Activated CD4-positive, alpha-beta T cell treated with anti-CD3 and anti-CD28 coated beads, Interleukin-2, amount 50 U/mL, for 48 hours (primary cell): ENCODE measurements at places on chromosomes 5 and 9.

GRCh38 chr9:38033941-38034340 is 35.1 kb downstream of the SHB start:
- no peak for DNase-seq

DNA sequence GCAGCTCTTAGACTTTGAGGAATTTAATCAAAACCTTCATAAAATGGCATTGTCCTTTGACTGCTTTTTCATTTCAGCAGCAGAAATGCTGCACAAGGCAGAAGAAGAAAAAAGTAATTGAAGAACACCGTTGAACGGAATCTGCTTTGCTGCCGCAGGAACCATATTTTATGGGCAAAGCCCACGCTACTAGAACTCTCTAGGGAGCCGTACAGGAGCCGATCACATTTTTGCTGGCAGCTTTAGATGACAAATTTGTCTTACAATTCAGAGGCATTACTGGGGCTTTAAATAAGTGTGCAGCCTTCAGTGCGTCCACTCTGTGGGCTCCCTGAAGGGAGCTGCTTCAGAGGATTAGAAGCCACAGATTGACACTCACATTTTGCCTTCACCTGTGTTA is 5.4 kb downstream of the CFAP90 start:
- DNase-seq = no peak

- no peak for DNase-seq
These were observed 49.8 kb upstream of the IFNK start for GRCh38 chr9:27474305-27474704.

DNA sequence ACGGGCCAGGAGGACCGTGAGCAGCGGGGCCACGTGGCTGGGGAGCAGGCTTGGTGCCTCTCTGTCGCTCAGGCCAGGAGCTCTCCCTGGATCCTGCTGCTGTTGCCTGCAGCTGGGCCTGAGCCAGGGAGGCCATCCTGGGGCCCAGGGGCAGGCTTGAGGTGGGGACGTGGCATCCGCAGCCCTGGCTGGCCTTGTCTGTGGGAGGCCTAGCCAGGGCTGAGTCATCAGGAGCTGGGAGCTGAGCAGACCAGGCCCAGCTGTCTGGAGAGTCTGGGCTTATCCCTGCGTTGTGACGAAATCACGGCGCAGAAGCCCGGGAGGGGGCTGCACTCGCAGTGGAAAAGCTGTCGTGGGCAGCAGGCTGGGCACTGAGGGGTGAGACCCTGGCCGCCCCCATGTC is 138.8 kb upstream of the COL5A1 start:
- DNase-seq = no peak

- no peak for DNase-seq
These were observed 7.5 kb upstream of the ERAP2 start for GRCh38 chr5:96868603-96869371.

DNA sequence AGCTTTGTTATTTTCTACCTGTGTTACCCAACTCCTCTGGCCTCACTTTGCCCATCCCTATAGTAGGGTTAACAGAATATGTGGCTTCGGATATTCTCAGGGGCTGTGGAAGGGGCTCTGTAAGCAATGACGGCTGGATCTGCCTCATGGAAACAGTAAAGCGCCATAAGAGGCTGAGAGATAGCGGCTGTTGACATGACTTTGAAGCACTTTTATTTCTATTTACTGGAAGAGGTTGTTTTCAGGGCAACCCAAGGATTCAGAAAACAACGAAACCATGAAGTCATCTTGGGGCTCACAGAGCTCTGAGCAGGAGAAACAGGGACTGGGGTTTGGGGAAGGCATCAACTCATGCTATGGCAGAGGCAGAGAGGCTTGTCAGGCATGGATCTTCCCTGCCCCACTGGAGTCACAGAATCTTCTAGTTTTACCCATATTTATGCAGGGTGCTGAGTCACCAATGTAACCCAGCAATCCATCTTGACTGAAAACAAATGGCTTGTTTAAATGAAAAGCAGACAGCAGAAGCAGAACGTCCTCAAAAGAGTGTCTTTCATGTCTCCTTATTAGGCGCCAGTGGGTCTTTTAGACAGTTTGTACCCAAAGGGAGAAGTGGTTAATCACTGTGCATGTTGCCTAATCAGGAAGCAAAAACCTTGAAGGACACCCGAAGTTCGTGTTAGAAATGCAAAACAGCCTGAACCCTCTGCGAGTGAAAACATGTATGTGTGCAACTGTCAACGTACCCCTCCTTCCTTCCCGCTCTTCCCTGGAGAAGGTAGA is 113.0 kb downstream of the COL23A1 start:
- DNase-seq = no peak

GRCh38 chr5:103234239-103234975 is 24.2 kb upstream of the MACIR start:
- DNase-seq = no peak

DNA sequence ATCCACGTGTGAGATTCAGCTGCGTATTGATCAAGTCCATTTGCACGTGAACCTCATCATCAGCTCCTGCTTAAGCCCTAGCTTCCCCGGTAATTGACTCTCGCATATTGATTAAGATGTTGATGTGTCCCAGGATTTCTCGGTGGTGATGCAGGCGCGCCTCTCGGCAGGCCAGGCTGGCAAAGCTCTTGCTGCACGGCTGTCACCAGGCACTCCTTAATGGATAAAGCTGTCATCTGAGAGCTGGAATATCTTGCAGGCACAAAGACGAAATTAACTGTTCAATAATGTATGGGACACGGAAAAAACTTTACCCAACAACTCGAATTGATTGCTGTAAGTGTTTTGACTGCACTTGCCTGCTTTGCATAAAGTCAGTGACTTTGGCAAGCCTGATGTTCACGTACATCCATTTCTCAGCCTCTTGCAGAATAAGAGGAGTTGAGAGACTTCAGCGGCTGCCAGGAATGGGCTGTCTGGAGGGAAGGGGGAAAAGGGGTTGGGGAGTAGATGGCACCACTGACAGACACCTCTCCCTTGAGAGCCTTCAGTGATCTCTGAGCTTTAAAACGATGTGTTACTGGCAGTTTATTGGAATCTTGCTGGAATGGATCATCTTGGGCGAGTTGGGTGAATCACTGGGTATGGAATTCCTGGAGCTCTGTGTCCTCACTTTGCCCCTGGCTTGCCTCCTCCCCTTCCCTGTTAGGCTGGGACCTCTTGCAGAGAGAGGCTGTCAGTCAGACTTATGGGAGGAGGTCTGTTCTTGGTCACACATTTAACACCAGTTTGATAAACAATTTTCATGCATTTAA is 650.3 kb downstream of the CCDC171 start:
- no peak for DNase-seq

- no peak for DNase-seq
These were observed 53.8 kb downstream of the SREK1 start for GRCh38 chr5:66197764-66198405.

- peak; percentile 51 for DNase-seq
These were observed 2.2 kb upstream of the ERAP1 start for GRCh38 chr5:96809921-96810320.

- no peak for DNase-seq
These were observed at the start of gene WNT8A for GRCh38 chr5:138083702-138084101. TSS of gene WNT8A (plus strand) at chr5:138084033. CDS start at chr5:138084128, 95 bp downstream.

- no peak for DNase-seq
These were observed 60.8 kb downstream of the SH3TC2 start for GRCh38 chr5:149002053-149002452.
